ENCODE measurements at places on chromosomes 16 and 17.

- no peak for DNase-seq
These were observed 1.2 kb downstream of the USP43 start for GRCh38 chr17:9646546-9646885.

GRCh38 chr16:74190292-74190691 is 106.3 kb upstream of the PSMD7 start:
- DNase-seq, result no peak

DNA sequence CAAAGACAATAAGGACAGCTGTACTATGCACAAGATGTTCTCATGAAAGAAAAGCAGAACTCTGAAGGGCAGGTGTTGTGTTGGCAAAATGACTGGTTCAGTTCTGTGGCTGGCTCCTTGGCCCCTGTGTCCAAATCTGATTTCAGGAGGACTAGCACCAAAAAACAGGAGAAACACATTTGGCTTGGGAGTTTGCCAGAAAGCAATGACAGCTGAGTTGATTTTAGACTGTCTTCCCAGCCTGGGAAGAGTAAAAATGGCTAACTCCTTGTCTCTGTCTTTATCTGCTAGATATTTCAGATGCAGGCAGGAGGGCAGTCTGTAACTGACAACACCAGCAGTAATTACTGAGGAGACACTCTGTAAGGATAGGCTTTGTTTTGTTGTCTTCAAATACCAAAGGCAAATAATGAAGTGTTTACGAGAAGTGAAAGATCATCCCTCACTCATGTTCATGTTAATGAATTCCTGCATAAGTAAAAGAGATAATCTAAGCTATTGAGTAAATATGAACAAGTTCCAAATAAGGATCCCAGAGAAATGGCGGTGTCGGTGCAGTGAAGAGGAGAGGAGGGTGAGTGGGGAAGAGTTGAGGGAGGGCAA is 989.0 kb downstream of the CDH11 start:
- no peak for DNase-seq

DNA sequence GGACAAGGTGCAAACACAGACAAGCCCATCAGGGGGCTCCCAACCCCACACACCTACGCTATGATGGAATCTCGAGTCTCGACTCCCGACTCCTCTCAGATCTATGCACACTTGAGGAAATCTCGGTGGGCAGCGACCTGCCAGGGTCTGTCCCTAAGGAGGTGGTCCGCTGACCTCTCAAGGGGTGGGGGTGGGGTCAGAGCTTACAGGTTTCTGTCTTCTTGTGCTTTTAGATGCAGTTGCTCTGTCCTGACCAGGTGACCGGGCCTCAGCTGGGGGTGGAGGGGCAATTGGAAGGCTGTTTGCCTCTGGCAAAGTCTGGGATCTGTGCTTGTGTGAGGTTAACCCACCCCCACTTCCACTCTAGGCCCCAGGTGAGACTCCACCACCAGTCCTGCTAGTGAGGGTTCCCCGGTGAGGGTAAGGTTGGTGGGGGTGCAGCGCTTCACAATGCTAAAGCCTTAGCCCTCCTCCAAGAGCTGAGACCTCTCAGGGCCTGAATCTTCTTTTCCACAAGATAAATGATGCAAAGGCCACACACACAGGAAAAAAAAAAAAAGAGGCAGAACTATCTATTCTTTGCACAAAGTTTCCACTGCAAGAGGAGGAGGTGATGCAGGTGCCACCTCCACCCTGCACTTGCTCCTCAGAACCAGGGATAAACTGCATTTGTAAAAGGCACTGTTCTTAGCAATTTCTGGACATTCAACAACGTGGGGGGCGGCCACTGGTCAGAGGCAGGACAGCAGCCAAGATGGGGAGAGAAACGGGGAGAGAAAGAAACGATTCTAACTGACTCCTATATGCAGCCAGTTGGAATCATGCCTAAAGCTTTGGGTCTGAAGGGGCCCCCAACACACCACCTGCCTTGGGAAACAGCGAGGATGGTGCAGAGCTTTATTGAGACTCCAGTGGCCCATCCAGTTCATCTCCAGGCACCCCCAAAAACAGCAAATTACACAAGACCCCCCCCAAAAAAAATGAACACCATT is 4.1 kb downstream of the CISD3 start:
- DNase-seq, result no peak

DNA sequence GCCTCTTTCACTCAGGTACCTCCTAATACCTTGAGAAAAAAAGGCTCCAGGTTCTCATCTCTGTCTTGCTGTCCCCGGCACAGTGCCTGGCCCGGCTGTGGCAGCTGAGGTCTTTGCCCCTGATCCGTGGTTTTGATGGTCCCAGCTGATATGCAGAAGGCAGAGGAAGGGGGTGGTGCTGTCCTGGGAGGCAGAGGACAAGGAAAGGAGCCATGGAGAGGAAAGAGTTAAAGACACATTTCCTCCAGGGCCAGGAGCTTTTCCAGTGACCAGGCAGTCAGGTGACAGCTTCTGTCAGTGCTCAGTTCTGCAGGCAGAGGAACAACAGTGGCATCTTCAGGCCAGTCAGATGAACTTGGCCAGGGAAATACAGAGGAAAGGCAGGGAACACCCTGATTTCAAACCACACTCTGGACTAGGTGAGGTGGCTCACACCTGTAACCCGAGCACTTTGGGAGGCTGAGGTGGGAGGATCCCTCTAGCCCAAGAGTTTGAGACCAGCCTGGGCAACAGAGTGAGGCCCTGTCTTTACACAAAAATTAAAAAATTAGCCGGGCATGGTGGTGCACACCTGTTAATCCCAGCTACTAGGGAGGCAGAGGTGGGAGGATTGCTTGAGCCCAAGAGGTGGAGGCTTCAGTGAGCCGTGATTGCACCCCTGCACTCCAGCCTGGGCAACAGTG is 3.3 kb upstream of the COG1 start:
- DNase-seq, result no peak

DNA sequence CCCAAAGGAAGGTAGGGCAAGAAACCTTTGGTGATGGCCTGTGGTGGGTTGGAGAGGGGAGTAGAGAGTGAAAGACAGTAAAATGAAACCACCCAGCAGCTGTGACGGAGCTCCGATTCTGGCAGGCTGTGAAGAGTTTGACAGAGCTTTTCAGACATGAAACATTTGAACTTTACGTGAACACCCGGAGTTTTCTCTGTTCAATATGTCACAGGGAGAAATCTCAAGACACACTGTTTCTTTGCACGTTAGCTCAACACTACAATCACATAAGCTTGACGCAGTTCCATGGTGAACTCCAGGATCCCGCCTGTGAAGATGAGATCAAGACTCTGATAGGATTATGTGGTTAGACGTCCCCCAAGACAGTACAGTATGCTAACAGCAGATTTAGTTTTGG is 79.6 kb upstream of the CDH11 start:
- no peak for DNase-seq

- no peak for DNase-seq
These were observed 104.3 kb upstream of the PSMD7 start for GRCh38 chr16:74192281-74192797.

GRCh38 chr17:6350806-6351205 is 84.1 kb downstream of the AIPL1 start:
- no peak for DNase-seq

GRCh38 chr16:66298571-66299120 is 67.8 kb upstream of the CDH5 start:
- DNase-seq, result no peak

- DNase-seq, result no peak
These were observed 124.5 kb upstream of the ZFHX3 start for GRCh38 chr16:73172241-73172972.

DNA sequence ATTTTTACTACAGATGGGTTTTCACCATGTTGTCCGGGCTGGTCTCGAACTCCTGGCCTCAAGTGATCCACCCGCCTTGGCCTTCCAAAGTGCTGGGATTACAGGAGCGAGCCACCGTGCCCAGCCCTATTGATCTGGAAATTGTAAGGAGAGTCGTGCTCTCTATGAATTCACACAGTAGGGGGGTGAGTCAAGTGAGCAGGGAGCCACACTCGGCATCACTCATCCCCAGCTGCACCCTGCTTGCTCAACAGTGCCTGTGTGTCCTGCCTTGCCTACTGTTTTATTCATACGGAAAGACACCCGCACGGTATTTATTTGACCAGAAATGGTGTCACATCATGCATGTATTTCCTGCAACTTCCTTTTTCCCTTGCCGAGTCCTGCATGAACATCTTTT is 157.2 kb upstream of the FOXF1 start:
- no peak for DNase-seq

GRCh38 chr16:77897129-77897437 is 108.7 kb downstream of the VAT1L start:
- DNase-seq, result no peak

GRCh38 chr17:75486951-75487350 is 28.4 kb downstream of the CASKIN2 start:
- no peak for DNase-seq
